ENCODE measurements at places on chromosomes 4 and X.

GRCh38 chrX:20863649-20864048, 510.6 kb upstream of the CNKSR2 start:
- no peak for DNase-seq

DNA sequence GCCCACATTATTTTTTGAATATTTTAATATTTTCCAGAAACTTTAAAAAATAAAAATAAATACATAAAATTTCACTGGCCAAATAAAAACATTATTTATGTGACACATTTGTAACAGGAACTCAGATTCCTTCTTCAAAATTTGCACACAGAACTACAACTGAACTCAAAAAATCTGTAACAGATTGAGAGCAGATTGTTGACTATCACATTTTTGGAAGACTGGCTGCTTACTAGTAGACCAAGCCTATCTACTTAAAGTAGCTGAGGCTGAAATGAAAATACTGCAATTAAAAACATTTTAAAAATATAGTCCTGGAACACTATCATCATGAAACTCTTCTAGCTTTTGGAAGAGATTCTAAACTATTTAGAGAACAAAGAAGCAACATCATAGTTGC, 203.9 kb downstream of the SH3BGRL start:
- no peak for DNase-seq

DNA sequence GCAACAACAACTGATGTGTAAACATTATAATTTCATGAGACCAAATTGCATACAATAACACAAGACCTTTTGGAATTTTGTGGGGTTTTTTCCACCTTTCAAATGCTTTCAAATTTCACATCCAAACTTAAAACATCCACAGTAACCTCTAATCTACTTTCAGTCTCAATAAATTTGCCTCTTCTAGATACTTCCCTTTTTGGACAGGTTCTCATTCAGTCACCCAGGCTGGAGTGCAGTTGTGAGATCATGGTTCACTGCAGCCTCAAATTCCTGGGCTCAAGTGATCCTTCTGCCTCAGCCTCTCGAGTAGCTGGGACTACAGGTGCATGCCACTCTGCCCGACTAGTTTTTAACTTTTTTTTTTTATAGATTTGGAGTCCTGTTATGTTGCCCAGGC, 556.6 kb downstream of the NLGN4X start:
- no peak for DNase-seq

GRCh38 chrX:81120258-81120935, 81.3 kb downstream of the HMGN5 start:
- DNase-seq = no peak

- no peak for DNase-seq
These were observed 365.9 kb downstream of the CXXC4 start for GRCh38 chr4:104128850-104129213.

- no peak for DNase-seq
These were observed 18.9 kb upstream of the CXCR3 start for GRCh38 chrX:71637253-71637618.

DNA sequence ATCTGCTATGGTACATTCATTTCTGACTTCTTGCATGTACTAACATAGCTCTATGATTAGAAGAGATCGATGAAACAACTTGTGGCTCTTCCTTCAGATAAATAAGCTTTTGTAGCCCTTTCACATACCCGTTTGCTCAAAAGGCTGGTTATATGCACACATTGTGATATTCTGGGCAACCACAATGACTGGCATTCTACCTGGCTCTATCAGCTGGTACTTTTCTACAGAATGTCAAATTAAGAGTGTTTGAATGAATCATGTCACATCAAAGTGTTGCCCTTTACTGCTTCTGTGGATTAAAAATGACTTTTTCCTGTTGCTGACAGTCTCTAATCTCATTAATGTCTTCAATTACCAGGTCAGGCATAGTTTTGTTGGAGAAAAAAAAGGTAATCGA, 11.6 kb downstream of the PGRMC1 start:
- no peak for DNase-seq

DNA sequence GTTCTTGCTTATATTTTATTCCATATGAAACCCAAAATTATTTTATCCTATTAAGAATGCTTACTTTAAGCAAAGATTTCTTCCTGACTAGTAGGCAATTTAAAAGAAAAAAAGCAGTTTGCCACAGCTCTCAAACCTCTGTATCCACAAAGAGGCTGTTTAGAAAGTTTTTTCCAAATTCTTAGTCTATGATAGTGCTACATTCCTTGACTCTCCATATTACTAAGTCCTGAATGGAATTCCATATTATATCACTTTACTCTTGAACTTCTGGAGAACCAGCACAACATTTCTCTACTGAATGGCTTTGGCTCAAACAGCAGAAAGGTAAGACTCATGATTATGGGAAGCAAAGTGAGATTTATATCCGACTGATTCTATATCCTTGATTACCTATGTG, 8.3 kb downstream of the SLC10A6 start:
- DNase-seq = no peak
